ENCODE measurements at places on chromosomes 16 and 17.

- no peak for DNase-seq
Observed at GRCh38 chr17:260031-260791, 78.8 kb upstream of the DOC2B start.

- no peak for DNase-seq
Observed at GRCh38 chr17:30597776-30598288, 120.6 kb downstream of the GOSR1 start.

DNA sequence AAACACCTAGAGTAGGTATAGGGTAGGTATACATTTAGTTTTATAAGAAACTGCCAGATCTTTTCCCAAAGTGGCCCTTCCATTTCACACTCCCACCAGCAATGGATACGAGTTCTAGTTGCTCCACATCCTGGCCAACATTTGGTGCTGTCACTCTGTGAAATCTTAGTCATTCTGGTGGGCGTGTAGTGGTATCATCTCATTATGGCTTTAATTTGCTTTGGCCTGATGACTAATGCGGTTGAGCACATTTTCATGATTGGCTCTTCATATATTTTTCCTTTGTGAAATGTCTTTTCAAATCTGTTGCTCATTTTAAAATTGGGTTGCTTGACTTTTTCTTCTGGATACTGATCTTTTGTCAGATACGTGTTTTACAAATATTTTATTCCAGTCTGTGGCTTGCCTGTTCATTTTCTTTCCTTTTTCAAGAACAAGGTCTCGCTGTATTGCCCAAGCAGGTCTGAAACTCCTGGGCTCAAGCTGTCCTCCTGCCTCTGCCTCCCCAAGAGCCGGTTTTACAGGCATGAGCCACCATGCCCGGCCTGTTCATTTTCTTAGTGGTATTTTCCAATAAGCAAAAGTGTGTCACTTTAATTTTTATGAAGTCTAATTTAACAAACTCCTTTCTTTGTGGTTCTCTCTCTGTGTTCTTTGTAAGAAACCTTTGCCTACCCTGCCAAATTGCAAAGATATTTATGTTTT, 192.4 kb downstream of the SEC14L1 start:
- no peak for DNase-seq

DNA sequence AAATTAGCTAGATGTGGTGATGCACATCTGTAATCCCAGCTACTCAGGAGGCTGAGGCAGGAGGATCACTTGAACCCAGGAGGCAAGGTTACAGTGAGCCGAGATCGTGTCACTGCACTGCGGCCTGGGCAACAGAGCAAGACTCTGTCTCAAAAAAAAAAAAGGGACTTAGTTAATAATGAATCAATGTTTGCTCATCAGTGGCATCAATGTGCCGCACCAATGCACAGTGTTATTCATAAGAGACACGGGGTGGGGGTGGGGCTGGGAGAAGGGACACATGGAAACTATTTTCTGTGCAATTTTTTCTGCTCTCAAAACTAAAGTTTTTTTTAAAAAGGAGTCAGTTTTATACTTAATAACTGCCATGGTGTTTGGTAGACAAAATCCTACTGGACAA, 6.8 kb upstream of the ATP2C2 start:
- no peak for DNase-seq

- no peak for DNase-seq
Observed at GRCh38 chr17:69853541-69854224, 221.3 kb upstream of the KCNJ16 start.

- no peak for DNase-seq
Observed at GRCh38 chr17:38628441-38628840, 22.7 kb upstream of the SRCIN1 start.

DNA sequence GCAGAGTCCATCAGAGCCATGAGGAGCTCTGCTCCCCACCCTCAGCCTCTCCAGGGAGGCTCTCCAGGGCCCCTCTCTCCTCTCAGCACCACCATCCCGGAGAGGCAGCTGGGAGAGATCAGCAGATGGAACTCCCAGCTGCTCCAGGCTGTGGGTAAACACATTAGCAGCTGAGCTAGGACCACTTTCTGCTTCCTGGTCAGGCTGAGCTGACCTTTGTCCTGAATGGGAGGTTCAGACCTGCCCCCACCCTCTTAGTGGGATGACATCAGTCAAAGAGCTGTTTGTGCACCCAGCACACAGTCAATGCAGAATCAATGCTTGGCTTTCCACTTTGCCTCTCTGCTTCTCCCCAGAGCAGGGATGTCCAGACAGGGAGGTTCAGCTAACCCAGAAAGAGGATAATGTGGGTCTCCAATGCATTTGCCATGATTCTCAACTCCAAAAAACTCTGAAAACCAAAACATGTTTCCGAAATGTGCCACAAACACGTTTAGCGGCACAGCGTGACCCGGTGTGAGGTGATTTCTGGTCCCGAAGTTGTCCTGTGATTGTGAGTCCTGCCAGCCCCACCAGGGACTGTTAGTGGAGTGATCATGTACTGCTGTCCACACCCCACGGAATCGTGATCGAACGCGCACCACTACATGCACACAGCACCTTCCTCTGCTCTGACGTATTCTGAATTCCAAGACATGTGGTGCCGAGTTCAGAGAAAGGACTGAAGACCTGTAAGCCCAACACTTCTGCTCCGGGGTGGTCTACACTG, 6.7 kb downstream of the GPR142 start:
- no peak for DNase-seq

- DNase-seq = no peak
Observed at GRCh38 chr16:82761236-82761635, 134.5 kb downstream of the CDH13 start.

- no peak for DNase-seq
Observed at GRCh38 chr17:61267847-61268246, 131.8 kb upstream of the TBX2 start.

GRCh38 chr16:81767987-81768592, 11.0 kb upstream of the PLCG2 start:
- DNase-seq = no peak

- no peak for DNase-seq
Observed at GRCh38 chr17:77145224-77145611, 4.4 kb downstream of the SEC14L1 start.

All from NCI-H187 (cell line).